ENCODE measurements at places on chromosomes 12 and 14. TPM values are rescaled to one million over a fixed set of nuclear protein-coding genes. Genes with fewer than 3 reads are reported as not detected.

The ETFBKMT gene
- 2.2 TPM for total RNA-seq

The KRT6C gene
- not detected for total RNA-seq

The VPS29 gene
- 80.7 TPM for total RNA-seq

The RGS6 gene
- 0.34 TPM for total RNA-seq

The MYF5 gene
- not detected for total RNA-seq

The ANG gene
- 5.2 TPM for total RNA-seq

The DLGAP5 gene
- 2.2 TPM for total RNA-seq

The SPTB gene
- 0.43 TPM for total RNA-seq

The SERPINA9 gene
- 0.22 TPM for total RNA-seq

The MCRS1 gene
- total RNA-seq, result 41.3 TPM

The ACSM4 gene
- total RNA-seq, result not detected

The CMTM5 gene
- not detected for total RNA-seq

The TEX52 gene
- not detected for total RNA-seq

The LAG3 gene
- 2.0 TPM for total RNA-seq

DNA sequence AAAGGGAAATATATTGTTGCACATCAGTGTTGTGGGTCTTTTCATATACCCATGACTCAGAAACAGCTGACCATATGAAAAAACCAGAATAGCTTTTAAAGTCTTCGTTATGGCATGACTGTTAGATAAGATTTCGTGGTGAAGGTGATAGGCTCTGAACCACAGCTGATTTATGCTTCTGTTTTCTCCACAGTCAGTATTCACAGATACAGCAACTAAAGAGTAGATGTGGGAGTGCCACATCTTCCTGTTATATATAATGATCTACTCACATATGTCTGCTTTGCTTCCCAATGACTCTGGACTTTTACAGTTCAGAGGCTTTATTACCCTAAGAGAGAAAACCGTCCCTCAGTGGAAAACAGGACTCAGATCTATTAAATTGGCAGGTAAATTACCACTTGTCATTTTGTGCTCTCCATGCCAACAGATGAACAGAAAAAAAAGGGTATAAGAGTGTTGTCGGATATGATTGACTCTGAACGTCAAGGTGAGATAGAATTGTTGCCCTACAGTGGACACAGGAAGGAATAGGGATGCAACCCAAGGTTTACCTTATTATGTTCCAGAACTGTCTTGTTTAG lies 1037.1 kb downstream of the GALC start:
- DNase-seq, result peak; percentile 18

DNA sequence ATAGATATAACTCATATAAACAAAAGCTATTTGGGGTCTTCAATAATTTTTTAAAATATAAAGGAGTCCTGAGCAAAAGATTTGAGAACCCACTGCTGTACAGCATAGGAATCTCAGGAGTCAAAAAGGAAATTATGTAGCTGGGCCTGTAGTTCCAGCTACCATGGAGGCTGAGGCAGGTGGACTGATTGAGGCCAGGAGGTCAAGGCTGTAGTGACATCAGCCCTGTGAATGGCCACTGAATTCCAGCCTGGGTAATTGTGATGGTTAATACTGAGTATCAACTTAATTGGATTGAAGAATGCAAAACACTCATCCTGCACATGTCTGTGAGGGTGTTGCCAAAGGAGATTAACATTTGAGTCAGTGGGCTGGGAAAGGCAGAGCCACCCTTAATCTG lies 10.5 kb downstream of the CERS5 start:
- no peak for DNase-seq

DNA sequence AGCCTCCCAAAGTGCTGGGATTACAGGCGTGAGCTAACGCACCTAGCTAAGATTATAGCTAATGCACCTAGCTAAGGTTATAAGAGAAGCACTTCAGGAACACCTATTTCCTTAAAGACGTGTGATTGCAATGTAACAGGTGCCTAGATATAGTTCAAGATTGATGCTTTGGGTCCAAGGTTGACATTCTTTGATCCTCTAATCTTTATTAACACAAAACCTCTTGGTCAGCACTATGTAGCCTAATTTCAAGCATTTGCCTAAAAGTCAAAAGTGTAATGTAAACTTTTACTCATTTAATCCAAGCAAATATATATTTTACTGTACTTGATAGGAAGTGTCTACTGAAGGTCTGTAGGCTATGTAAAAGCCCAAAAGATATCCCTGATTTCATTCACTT lies 36.5 kb downstream of the SCFD1 start:
- DNase-seq, result no peak

- no peak for DNase-seq
Measured at GRCh38 chr14:88975926-88976325, 151.5 kb downstream of the TTC8 start.

- DNase-seq, result no peak
Measured at GRCh38 chr12:3726456-3726855, 26.5 kb downstream of the CRACR2A start.

- peak; percentile 35 for DNase-seq
Measured at GRCh38 chr14:29926701-29927375, 809 bp downstream of the PRKD1 start.

DNA sequence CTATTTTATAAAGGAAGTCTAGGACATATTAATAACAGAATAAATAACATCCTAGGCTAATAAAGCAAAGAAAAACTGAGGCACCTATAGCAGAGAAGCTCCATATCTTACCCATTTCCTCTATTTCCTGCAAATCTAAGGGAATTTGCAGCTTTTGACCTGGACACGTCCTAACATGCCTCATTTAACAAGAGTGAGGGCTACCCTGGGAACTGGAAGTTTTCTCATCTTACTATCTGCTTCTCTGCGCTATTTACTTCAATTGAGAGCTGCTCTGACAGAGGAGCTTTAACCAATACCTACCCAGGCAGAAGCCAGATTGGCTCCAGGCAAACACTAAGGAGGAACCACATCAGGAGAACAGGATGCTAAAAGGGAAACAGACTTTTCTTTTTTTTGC lies 5.7 kb downstream of the YBX3 start:
- DNase-seq, result peak; percentile 51

GRCh38 chr12:97960741-97961608 lies 498.4 kb downstream of the RMST start:
- DNase-seq, result peak; percentile 2

DNA sequence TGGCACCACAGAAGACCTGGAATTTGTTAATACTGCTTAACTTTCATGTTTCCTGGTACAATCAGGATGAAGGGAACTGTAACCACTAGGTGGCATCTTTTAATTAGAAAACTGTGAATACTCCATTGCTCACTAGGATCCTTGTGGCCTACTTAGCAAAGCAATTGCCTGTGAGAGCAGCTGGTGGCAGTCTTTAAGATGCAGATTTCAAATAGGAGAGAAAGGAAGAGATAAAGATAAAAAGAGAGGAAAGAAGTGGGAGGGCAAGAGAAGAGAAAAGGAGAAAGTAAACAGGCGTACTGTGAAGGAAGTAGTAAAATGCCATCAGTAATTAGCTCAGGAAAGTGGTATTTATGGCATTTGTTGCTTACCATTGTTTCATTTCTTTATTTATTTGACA lies 114.5 kb downstream of the RAD51B start:
- DNase-seq, result peak; percentile 78

DNA sequence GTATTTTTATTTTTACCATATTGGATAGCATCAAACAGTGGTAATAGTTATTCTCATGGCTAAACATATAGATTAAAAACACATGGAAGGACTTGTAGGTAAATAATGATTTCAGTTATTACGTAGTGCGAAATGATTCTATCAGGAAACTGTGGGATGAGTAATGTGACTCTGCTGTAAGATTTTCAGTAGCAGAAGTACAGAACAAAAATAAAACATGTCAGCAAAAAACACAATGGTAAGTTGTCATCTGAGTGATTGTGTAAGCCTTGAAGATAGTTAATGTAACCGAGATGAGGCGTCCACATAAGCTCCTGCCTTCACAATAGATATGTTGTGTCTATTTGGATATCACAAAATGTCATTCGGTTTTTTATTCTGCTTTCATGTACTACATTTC lies 99.8 kb downstream of the BORCS5 start:
- DNase-seq, result peak; percentile 39

DNA sequence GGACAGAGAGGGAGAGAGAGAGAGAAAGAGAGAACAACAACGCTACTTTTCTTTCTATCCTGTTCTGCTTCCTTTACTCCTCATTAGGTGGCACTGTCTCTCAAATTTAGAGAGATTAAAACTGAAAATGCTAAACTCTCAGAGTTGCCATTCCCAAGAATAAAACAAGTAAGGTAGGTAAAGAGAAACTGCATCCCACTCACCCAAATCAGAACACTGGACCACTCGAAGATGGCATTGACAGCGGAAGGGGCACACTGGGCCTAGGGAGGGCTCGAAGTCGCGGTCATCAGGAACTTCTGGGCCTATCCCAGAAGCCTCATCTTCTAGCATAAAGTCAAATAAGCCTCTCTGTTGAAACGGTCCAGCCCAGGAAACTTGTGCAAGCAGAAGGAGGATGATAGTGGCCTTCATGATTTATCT lies 4.5 kb downstream of the DCN start:
- DNase-seq, result peak; percentile 8

- DNase-seq, result no peak
Measured at GRCh38 chr12:63821781-63822251, 22.7 kb upstream of the SRGAP1 start.

GRCh38 chr12:53007343-53007742 lies 1.1 kb downstream of the EIF4B start:
- no peak for DNase-seq

DNA sequence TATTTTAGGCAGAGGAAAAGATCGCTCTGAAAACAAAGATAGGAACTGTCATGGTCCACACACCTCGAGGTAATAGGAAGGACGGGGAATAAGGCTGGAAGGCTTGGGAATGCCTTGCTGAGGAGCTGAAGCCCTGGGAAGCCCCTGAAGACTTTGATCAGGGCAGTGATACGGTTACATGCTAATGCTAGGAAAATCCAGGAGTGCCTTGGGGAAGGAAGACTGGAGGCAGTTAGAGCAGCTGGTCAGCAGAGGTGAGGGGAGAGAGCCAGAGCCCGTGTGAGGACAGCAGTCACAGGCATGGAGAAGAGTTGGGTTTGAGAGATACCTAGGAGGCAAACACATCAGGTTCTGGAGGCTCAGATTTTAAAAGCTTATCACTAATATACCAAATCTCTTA lies 8.6 kb upstream of the YY1 start:
- DNase-seq, result no peak

DNA sequence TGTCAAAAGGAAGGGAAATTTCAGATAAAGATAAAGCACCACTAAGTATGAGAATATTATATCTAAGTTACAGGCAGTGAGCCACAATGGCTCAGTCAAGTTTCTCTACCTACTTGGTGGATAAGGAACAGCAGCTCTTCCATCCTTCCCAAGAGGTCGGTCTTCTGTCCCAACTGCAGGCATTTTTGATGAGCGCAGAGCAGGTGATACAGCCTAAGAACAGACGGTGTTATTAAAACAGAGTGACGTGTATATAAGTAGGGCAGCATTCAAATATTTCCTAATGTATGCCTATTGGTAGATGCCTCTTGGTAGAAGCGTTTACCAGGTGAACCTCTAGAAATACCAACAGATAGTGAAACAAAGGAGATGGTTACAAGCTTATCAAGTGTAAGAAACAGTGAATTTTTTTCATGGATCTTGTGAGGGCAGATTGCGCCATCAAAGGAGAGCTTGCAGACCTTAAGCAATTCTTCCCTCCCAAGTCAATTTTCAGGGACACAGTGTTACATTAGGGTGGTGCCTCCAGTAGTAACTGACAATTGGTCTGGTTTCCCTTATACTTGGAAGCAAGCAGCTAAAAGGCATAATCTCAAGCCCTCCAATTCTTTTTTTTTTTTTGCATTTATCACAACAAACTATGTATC lies 274.5 kb downstream of the MED13L start:
- DNase-seq, result no peak

- no peak for DNase-seq
Measured at GRCh38 chr12:108745641-108746040, 14.3 kb upstream of the CORO1C start.

DNA sequence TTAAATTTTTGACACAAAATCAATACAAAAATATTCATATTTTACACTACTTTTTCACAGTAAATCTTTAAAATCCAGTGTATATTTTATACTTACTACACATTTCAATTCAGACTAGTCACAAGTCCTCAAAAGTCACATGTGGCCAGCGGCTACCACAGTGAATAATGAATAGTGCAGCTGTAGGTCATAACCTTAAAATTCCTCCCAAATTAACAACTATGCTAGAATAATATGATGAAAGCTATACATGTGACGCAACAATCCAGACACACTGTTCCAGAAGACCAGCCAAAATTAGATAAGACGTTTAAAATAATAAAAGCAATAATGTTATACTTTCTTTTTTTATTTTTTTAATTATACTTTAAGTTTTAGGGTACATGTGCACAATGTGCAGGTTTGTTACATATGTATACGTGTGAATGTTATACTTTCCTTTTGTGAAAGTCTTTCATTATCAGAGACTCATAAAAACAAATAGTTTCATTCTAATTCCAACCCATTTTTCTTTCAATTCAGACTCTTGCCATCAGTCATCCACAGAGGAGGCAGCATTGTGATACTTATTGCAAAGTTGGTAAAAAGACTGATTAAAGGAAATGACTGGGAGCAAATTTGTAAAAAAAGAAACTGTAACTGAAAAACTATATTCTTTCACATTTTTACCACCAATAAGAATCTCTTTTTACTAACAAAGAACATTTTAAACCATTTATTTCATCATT lies 67.0 kb downstream of the C2CD5 start:
- DNase-seq, result peak; percentile 85

- DNase-seq, result peak; percentile 29
Measured at GRCh38 chr12:86710109-86710508, 453.9 kb upstream of the MGAT4C start.

DNA sequence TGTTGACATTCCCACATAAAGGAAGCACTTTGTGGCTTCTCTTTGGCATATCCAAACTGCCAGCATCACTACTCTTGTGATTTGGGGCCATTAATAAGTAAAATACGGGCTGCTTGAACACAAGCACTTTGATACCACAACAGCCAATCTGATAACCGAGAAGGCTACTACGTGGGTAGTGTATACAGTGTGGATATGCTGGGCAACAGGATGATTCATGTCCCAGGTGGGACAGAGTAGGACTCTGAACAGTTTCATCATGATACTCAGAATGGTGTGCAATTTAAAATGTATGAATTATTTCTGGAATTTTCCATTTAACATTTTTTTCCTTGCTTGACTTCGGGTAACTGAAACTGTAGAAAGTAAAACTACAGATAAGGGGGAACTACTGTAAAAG lies 225.0 kb upstream of the DDHD1 start:
- no peak for DNase-seq

DNA sequence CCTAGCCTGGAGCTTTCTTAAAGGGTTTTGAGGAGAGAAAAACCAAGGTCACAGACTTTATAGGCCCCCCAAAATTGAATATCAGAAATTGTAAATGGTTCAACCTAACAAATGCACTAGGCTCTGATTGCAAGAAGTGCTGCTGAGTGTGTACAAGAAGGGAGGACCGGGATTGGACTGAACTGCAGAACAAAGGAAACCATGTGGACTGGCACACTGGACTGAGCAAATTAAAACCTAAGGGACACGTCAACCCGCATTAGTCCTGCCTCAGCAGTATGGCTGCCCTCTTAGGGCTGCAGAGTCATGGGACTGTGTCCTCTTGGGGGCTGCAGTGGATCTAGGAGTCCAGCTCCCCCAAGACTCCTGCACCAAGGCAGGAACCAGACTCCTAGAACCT lies 842 bp upstream of the CISTR start:
- no peak for DNase-seq
